ENCODE measurements at places on chromosomes 5 and 9.

- no peaks in the 10 kb centered on the region for H3K4me1 ChIP-seq
- no peaks in the 10 kb centered on the region for H3K36me3 ChIP-seq
- H3K27me3 ChIP-seq = no peaks in the 10 kb centered on the region
- no peak overlapping the region for H3K27ac ChIP-seq
- DNase-seq = no peak
Observed at GRCh38 chr5:103041071-103041676, 78.8 kb downstream of the GIN1 start.

- DNase-seq = no peak
- H3K27me3 ChIP-seq = peaks cover 4% of the 10 kb centered on the region
- H3K27ac ChIP-seq = no peak overlapping the region
- H3K4me3 ChIP-seq = no peak overlapping the region
- no peaks in the 10 kb centered on the region for H3K4me1 ChIP-seq
- no peaks in the 10 kb centered on the region for H3K36me3 ChIP-seq
Observed at GRCh38 chr5:72418271-72418670, 88.9 kb downstream of the ZNF366 start.

DNA sequence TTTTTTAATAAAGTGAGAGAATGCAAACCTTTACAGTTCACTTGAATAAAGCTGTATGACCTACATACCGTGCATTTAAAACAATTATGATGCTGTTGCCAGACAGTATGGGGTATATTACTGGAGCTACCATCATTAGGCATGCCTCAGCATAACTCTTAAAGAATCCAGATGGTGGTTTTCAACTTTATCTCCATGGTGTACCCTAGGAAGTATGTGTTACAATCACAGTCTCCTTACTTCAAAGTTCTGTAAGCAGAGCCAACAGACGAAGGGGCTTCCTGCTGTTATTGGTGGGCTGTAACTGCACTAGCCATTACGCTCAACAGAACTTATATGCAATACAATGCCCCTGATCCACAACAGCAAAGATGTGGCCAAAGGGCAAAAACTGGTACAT is 803.3 kb downstream of the DTWD2 start:
- no peak overlapping the region for H3K4me3 ChIP-seq
- H3K27ac ChIP-seq = no peak overlapping the region
- H3K4me1 ChIP-seq = no peaks in the 10 kb centered on the region
- no peaks in the 10 kb centered on the region for H3K27me3 ChIP-seq
- H3K36me3 ChIP-seq = no peaks in the 10 kb centered on the region

- no peak overlapping the region for H3K4me3 ChIP-seq
- no peak overlapping the region for H3K27ac ChIP-seq
- H3K36me3 ChIP-seq = no peaks in the 10 kb centered on the region
- peaks cover 5% of the 10 kb centered on the region for H3K27me3 ChIP-seq
- H3K4me1 ChIP-seq = no peaks in the 10 kb centered on the region
Observed at GRCh38 chr5:61610678-61611024, 278.6 kb downstream of the ZSWIM6 start.

DNA sequence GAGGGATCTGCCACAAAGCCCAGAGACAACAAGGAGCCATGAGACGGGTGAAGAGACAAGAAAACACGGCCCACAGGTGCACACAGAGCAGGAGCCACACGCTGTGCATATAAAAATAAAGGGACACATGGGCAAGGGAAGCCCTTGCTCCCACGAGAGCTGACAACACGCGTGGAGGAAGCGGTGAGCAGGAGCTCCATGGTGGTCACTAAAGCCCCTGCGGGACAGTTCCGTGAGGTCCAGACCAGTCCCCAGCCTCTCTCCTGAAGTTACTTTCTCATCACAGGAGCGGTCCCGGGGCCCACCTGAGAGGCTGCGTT is 90.7 kb downstream of the CAMSAP1 start:
- DNase-seq = no peak
- no peaks in the 10 kb centered on the region for H3K27me3 ChIP-seq
- H3K27ac ChIP-seq = peak overlapping the region; percentile 32

DNA sequence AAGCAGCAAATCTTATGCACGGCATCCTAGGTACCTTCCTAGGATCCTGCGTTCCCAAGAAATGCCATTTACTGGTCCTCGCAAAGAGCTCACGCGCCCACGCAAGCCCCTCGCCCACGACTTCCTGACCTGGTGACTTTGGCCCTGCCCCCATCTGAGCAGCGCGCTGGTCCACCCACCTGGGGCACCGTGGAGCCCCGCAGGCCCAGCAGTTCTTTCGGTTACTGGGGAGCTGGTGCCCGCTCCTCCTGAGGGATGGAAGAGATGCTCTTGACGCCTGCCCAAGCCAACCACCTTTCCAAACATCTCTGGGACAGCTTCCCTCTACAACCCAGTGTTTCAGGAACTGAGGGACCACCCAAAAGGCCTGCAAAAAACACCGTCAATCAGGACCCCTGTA is 16.7 kb downstream of the EQTN start:
- H3K27ac ChIP-seq = no peak overlapping the region
- no peaks in the 10 kb centered on the region for H3K36me3 ChIP-seq
- no peak for DNase-seq
- H3K4me3 ChIP-seq = no peak overlapping the region
- H3K27me3 ChIP-seq = peaks cover 5% of the 10 kb centered on the region

GRCh38 chr5:4036861-4037260 is 441.2 kb downstream of the IRX1 start:
- no peak overlapping the region for H3K27ac ChIP-seq
- DNase-seq = no peak
- no peak overlapping the region for H3K4me3 ChIP-seq
- H3K36me3 ChIP-seq = no peaks in the 10 kb centered on the region

GRCh38 chr5:38720554-38721361 is 125.1 kb upstream of the OSMR start:
- H3K4me3 ChIP-seq = no peak overlapping the region
- H3K4me1 ChIP-seq = no peaks in the 10 kb centered on the region
- DNase-seq = no peak
- H3K27me3 ChIP-seq = peaks cover 18% of the 10 kb centered on the region

DNA sequence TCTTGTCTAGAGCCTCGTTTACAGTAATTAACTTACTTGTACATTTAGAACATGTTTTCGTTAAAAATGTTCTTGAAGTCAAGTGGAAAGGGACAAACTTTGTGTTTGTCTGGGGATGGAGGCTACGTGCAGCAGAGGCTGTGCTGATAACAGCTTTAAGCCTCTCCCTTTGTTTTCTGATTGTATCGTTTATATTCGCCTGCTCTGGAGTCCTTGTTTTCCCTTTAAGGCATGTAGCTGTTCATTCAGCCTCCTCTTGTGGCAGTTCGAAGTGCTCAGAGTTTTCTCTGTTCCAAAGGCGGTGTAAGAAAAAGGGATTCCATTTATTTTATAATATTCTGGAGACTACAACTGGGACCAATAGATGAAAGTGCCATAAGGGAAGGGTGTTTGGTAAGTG is 1.9 kb downstream of the SLC36A1 start:
- H3K36me3 ChIP-seq = peaks cover 10% of the 10 kb centered on the region
- H3K4me1 ChIP-seq = peaks cover 29% of the 10 kb centered on the region
- no peak overlapping the region for H3K27ac ChIP-seq

DNA sequence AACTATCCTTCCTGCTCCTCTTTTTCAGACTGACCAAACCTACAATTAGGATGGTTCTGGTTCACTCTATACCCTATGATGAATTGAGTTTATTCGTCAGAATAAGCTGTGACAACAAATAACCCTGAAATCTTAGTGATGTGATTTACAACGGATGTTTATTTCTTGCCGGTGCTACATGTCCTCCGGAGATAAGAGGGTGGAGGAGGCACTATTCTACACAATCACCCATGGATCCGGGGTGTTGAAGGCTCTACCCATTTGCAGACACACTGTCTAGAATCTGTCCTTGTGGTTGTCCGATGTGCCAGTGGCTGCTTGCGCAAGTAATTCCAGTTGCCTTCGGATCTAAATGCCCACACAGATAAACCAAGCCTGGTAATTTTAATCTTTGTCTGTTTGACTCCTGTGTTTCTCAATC is 44.7 kb downstream of the CDC14B start:
- no peak overlapping the region for H3K4me3 ChIP-seq
- no peak overlapping the region for H3K27ac ChIP-seq
- no peaks in the 10 kb centered on the region for H3K4me1 ChIP-seq
- peaks cover 23% of the 10 kb centered on the region for H3K27me3 ChIP-seq
- H3K36me3 ChIP-seq = no peaks in the 10 kb centered on the region

- peak overlapping the region; percentile 79 for H3K27ac ChIP-seq
- no peak overlapping the region for H3K4me3 ChIP-seq
- H3K4me1 ChIP-seq = peaks cover 40% of the 10 kb centered on the region
- H3K27me3 ChIP-seq = no peaks in the 10 kb centered on the region
- peak; percentile 52 for DNase-seq
Observed at GRCh38 chr9:33852216-33852826, 35.4 kb downstream of the UBE2R2 start.

GRCh38 chr5:73952872-73953271 is 326.9 kb downstream of the ARHGEF28 start:
- DNase-seq = no peak
- no peak overlapping the region for H3K4me3 ChIP-seq
- H3K27ac ChIP-seq = no peak overlapping the region
- H3K4me1 ChIP-seq = no peaks in the 10 kb centered on the region

DNA sequence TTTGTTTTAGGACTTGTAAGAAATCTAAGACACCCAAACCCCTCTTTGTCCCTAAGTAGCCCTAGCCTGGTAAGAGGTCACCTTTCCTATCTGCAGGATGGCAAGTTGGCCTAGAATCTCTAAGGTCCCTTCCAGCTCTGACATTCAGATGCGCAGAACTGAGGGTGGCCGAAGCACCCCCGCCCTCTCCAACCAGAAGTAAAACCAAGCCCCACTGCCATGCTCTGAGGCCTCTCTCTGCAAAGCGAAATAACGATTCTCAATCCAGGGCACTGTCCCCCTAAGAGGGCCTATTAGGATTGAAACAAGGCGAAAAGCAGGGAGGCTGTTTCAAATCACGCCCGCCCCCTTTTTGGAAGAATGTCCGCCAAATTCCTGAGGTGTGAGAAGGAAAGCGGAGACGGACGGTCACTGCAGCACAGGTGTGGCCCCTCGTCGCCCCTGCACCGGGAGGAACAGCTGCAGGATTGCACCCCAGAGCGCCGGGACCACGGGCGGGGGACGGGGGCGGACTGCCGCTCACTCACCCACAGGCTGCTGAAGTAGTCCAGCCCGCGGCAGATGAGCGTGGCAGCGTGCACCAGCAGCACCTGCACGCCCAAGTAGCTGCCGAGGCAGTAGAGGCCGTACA is 824 bp downstream of the TMEM245 start:
- H3K27ac ChIP-seq = peak overlapping the region; percentile 94
- peaks cover 22% of the 10 kb centered on the region for H3K4me1 ChIP-seq
- DNase-seq = no peak
- H3K4me3 ChIP-seq = peak overlapping the region; percentile 94

DNA sequence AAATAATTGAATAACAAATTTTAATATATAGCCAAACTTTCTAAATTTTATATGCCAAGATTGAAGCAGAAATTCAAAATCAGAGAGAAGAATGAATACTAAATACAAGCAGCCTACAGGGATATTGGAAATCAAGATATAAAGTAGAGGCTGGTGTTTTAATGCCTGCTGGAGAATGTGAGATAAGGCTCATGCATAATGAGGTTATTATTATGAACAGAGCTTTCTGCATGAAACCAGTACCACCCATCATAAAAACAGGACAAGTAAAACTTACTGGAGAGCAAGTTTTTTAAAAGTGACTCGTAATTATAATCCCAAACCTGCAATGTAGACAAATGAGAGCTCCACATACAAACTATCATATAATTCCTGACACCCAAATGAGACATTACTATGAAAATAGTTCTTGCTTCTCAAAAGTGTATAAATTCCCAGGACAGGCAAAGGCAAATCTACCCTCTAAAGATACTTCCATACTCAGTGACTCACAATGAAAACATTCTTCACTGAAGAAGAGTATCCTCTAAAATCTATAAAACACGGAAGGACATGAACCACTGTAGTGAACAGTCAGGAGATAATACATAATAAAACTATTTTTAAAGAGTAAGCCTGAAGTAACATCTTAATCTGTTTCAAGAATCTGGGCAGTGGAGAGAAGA is 532.0 kb upstream of the GRAMD2B start:
- no peaks in the 10 kb centered on the region for H3K4me1 ChIP-seq
- H3K27me3 ChIP-seq = no peaks in the 10 kb centered on the region
- no peaks in the 10 kb centered on the region for H3K36me3 ChIP-seq
- H3K4me3 ChIP-seq = no peak overlapping the region
- no peak for DNase-seq
- no peak overlapping the region for H3K27ac ChIP-seq

GRCh38 chr9:127568618-127568970 is 43.5 kb upstream of the STXBP1 start:
- H3K36me3 ChIP-seq = no peaks in the 10 kb centered on the region
- H3K4me1 ChIP-seq = peaks cover 27% of the 10 kb centered on the region
- DNase-seq = no peak

DNA sequence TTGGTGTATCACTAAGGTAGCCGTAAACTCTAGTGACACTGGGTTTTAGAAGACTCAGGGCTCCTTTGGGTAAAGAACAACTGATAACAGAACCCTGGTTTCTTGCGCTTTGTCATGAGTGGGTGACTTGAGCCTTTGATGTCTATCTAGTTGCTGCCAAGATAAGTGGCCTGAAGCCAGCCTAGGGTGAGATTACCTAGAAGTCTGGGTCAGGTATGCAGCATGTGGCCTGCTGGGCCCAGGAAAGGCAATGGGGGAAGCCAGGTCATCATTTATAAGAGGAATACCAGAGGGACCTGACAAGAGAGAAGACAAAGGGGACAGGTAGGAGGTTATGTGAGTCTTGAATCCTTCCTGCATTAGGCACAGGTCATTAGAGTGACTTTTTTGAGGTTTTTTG is 23.2 kb upstream of the GARNL3 start:
- no peak overlapping the region for H3K27ac ChIP-seq
- H3K4me3 ChIP-seq = no peak overlapping the region
- peaks cover 11% of the 10 kb centered on the region for H3K4me1 ChIP-seq
- H3K27me3 ChIP-seq = peaks cover 12% of the 10 kb centered on the region
- no peak for DNase-seq

- H3K36me3 ChIP-seq = peaks cover 4% of the 10 kb centered on the region
- H3K27ac ChIP-seq = peak overlapping the region; percentile 3
- H3K4me3 ChIP-seq = peak overlapping the region; percentile 59
- peaks cover 40% of the 10 kb centered on the region for H3K4me1 ChIP-seq
Observed at GRCh38 chr9:21081999-21082398, 4.3 kb upstream of the IFNB1 start.

DNA sequence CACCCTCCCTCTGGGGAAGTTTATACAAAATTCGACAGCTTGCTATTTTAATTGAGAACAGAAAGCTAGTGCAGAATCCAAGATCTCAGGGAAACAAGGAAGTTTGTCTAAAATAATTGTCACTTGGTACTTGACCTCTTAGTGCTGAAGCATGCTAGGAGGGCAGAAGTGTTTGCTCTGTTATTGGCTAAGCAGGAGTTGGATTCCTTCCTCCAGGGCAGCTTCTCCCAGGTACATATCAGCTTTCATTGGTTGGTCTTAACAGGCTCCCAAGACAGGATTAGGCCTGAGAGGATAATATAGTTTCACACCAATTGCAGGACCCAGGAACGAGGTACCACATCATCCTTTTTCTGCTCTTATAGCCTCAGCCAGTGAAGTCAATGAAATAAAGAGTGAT is 432.8 kb downstream of the IRX1 start:
- H3K36me3 ChIP-seq = no peaks in the 10 kb centered on the region
- DNase-seq = no peak
- H3K27ac ChIP-seq = no peak overlapping the region
- H3K4me1 ChIP-seq = no peaks in the 10 kb centered on the region

- no peak overlapping the region for H3K4me3 ChIP-seq
- H3K27me3 ChIP-seq = peaks cover 4% of the 10 kb centered on the region
- no peaks in the 10 kb centered on the region for H3K36me3 ChIP-seq
- DNase-seq = no peak
- no peak overlapping the region for H3K27ac ChIP-seq
Observed at GRCh38 chr9:101235105-101235866, 149.5 kb downstream of the BAAT start.

- H3K36me3 ChIP-seq = no peaks in the 10 kb centered on the region
- no peak for DNase-seq
- H3K27me3 ChIP-seq = peaks cover 17% of the 10 kb centered on the region
- H3K4me3 ChIP-seq = no peak overlapping the region
- no peak overlapping the region for H3K27ac ChIP-seq
Observed at GRCh38 chr5:148998174-148998797, 64.6 kb downstream of the SH3TC2 start.
